Left lung (tissue), 14 donors: ENCODE measurements at places on chromosomes 12 and 14. TPM values are rescaled to one million over a fixed set of nuclear protein-coding genes. Genes with fewer than 3 reads are reported as not detected.
A peak's percentile ranks its signal among the peaks of the same experiment; 100 is the strongest.

- no peak for DNase-seq
Measured at GRCh38 chr14:27916326-27916725, 850.3 kb upstream of the FOXG1 start.

- no peak for DNase-seq
Measured at GRCh38 chr12:27109334-27110028, 27.1 kb upstream of the C12orf71 start.

- no peak for DNase-seq
Measured at GRCh38 chr12:92543840-92544239, 158.9 kb upstream of the PLEKHG7 start.

Gene FGD4
- polyA plus RNA-seq = 28.5 TPM

DNA sequence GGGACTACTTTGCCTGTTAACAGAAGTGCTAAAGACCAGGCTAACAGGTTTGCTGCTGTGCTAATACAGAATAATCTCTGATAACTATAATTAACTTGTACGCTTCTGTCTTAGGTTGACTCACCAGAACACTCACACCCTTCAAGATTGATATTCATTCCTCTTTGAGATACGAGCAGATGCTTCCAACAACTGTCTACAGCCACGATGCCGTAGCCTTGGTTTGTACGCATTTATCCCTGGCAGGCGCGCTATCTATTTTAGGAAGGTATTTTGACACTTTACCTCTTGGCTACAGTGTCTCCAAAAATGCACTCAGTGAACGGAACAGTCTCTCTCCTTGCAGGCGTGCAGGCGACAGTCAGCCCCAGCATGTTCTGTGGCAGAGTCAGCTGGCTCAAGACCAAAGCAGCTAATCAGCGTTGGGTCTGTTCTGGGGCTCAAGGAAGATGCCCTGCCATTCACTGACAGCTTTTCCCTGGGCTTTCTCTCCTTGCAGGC is 146.4 kb upstream of the PRICKLE1 start:
- no peak for DNase-seq

DNA sequence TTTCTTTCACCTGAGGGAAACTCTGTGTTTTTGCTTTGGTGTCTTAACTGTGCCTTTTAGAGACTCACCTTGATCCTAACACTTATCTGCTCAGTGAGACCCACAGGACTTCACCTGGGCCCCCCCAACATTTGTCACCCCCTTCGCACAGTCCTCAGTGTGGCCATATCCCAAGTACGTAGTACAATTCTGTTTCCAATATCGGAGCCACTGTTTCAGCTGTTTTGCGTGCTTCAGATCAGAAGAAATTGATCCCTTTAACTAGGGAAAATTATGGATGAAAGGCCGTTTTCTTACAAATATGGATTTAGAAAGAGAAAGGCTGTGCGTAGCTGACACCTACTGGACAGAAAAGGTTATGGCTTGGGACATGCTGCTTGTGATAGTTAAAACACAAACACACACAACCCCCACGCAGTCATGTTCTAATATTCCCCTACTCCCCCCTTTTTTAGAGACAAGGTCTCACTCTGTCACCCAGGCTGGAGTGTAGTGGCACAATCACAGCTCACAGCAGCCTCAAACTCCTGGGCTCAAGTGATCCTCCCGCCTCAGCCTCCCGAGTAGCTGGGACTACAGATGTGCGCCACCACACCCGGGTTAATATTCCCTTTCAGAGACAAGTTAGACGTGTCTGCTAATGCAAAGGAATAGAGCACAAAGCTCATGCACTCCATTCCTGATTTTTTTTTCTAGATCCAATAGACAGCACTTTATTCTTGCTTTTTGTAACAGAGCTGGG is 3.6 kb upstream of the SLC7A8 start:
- DNase-seq = peak; percentile 58

GRCh38 chr12:93449277-93449676 is 7.5 kb upstream of the UBE2N start:
- no peak for DNase-seq

DNA sequence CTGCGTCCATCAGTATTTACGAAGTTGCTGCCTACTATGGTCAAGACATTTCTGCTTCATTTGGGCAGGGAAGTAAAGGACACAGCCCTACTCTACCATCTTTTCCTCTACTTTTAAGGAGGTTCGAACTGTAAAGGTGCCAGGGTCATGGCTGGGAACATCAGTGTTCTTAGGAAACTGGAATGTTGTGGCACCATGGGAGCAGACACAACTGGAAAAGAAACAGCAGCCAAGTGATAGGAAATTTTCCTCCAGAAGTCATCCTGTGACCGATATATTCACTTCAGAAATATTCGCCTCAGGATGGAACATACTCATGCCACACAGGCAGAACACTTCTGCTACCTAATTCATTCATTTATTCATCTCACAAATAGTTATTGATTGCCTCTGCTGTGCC is 104.4 kb downstream of the ETV6 start:
- no peak for DNase-seq

Gene PIK3C2G
- polyA plus RNA-seq = 27.5 TPM

GRCh38 chr12:25884024-25884919 is 74.2 kb upstream of the RASSF8 start:
- peak; percentile 72 for DNase-seq

DNA sequence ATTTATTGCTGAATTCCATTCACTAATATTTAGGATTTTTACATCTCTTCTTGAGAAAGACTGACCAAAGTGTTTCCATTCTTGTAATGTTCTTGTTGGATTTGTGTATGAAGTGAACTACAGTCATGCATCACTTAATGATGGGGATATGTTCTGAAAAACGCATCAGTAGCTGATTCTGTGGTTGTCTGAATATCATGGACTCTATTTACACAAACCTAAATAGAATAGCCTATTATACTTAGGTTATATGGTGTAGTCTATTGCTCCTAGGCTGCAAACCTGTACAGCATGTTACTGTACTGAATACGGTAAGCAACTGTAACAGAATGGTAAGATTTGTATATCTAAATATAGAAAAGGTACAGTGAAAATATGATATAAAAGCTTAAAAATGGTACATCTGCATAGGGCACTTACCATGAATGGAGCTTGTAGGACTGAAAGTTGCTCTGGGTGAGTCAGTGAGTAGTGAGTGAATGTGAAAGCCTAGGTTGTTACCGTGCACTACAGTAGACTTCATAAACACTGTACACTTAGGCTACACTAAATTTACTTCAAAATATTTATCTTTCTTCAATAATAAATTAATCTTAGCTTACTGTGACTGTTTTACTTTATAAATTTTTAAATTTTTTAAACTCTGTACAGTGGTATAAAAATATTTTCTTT is 27.6 kb upstream of the P2RX4 start:
- no peak for DNase-seq

- no peak for DNase-seq
Measured at GRCh38 chr12:50828886-50829285, 13.8 kb upstream of the TMPRSS12 start.

Gene PLEKHD1
- 0.30 TPM for polyA plus RNA-seq

Gene LARP4
- polyA plus RNA-seq = 32.8 TPM

Gene EPYC
- polyA plus RNA-seq = 0.15 TPM

DNA sequence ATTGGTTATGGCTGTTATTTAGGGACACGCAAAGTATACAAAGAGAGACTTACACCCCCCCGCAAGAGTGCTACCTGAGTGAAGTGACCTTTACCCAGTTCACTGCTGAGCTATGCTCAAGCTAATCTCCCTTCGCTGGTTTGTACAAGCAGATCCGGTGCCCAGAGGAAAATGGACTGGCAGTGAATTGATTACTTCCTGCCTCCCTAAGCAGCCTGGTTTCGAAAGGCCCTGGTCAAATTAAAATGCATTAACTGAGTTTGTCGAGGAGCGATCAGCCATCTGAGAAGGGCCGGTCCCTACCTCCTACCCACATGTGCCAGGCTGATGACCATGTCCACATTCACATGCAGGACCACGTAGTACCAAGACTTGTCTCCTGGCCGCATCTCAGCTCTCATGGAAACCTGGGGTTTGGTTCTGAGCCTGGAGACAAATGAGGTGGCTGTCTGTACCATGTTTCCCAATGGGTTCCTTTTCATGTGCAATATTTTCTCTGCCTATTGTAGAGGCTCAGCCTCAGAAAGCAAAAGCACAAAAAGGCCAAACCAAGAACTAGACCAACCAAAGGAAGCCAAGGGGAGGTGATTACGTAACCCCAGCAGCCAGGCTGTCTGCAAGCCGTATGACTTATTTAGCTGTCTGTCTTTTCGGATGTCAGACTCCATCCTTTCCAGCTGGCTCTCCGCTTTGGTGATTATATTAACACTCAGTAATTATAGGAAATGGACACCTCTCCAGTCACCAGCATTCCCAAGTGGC is 284.7 kb upstream of the PWP1 start:
- no peak for DNase-seq

GRCh38 chr14:89767131-89767530 is 187.4 kb downstream of the EFCAB11 start:
- no peak for DNase-seq

Gene ST8SIA1
- 8.3 TPM for polyA plus RNA-seq

DNA sequence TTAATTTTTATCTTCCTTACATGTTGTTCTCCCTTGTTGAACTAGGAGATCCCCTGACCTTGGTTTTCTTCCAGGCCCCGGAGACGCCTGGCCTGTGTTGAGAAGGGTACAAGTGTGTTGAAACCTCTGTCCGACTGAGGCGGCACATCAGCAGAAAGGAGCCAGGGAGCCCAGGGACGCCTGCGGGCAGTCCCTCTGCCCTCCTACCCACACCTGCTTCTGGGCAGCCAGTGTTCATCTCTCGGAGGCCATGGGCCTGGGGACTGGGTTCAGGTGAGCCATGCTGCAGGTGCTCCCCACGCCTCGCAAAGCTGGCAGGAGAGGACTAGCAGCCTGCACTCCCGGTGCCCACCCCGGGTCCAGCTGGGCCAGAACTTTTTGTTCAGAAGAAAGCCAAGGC is 39.9 kb upstream of the EIF5 start:
- no peak for DNase-seq

- DNase-seq = no peak
Measured at GRCh38 chr14:56358275-56358674, 221.3 kb upstream of the TMEM260 start.

GRCh38 chr14:97582022-97582421 is 784.8 kb downstream of the VRK1 start:
- no peak for DNase-seq

Gene PLXNC1
- polyA plus RNA-seq = 7.3 TPM

DNA sequence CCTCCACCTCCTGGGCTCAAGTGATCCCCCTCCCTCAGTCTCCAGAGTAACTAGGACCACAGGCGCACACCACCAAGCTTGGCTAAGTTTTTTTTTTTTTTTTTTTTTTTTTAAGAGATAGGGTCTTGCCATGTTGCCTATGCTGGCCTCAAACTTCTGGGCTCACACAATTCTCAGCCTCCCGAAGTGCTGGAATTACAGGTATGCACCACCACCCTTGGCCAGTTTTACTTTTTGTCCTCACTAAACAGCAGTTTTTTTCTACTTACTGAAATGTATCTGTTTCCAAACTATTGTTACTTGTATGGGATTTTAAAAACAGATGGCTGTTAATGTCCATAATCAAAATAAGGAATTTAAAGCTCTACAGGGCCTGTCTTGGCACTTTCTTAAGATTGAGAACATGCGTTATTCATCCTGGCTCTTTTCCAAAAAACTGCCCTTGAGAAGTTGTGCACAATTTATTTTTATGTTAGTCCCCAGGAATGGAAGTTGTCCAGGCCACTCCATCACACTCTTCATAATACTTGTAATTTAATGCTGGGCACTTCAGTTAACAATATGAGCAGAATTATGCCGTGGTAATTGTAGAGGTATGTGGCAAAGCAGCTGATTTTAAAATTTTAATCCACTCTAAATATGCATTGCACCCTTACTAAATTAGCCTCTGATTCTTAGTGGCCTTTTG is 51.9 kb upstream of the REP15 start:
- DNase-seq = no peak
